Mesangial cell (primary cell): ENCODE measurements at places on chromosomes 2 and 18. TPM values are rescaled to one million over a fixed set of nuclear protein-coding genes. Genes with fewer than 3 reads are reported as not detected.

PTPRM gene
- 37.8 and 97.0 TPM in 2 replicates for total RNA-seq

GAREM2 gene
- total RNA-seq: 2.3 and 3.0 TPM in 2 replicates

MDH1B gene
- 0.49 and 1.4 TPM in 2 replicates for total RNA-seq

OTOS gene
- total RNA-seq: not detected in 2 replicates

SLC23A3 gene
- total RNA-seq: under 0.01 and 0.25 TPM in 2 replicates

BIN1 gene
- total RNA-seq: 146 and 222 TPM in 2 replicates

REG3A gene
- not detected in 2 replicates for total RNA-seq

LIMS2 gene
- total RNA-seq: 4.6 and 13.1 TPM in 2 replicates

ZNF385B gene
- 5.3 TPM in 1 of 2 replicates, not detected in the other for total RNA-seq

ITGAV gene
- 108 and 186 TPM in 2 replicates for total RNA-seq

SERPINB2 gene
- 0.49 TPM in 1 of 2 replicates, not detected in the other for total RNA-seq

HOXD3 gene
- total RNA-seq: 2.6 and 8.9 TPM in 2 replicates

SMAD2 gene
- total RNA-seq: 36.6 and 47.9 TPM in 2 replicates

LMAN2L gene
- 13.1 and 16.3 TPM in 2 replicates for total RNA-seq

SGPP2 gene
- total RNA-seq: 1.8 and 6.6 TPM in 2 replicates

MFF gene
- total RNA-seq: 85.7 and 125 TPM in 2 replicates

KCNJ3 gene
- total RNA-seq: 0.13 and 0.16 TPM in 2 replicates

CD28 gene
- total RNA-seq: not detected in 2 replicates

RBFA gene
- total RNA-seq: 30.0 and 45.0 TPM in 2 replicates

PNKD gene
- total RNA-seq: 49.9 and 87.0 TPM in 2 replicates

KCNG3 gene
- total RNA-seq: under 0.01 TPM in 2 replicates

AOX1 gene
- total RNA-seq: 1.5 and 9.3 TPM in 2 replicates

DHRS9 gene
- total RNA-seq: 0.81 TPM in 1 of 2 replicates, not detected in the other

POTEI gene
- not detected in 2 replicates for total RNA-seq

NAT8 gene
- total RNA-seq: not detected in 2 replicates

RETSAT gene
- 26.2 and 39.8 TPM in 2 replicates for total RNA-seq

ACMSD gene
- total RNA-seq: not detected in 2 replicates

AMMECR1L gene
- total RNA-seq: 11.1 and 15.3 TPM in 2 replicates

IL36RN gene
- not detected in 2 replicates for total RNA-seq

SLC35F5 gene
- 49.4 and 134 TPM in 2 replicates for total RNA-seq

GDF7 gene
- total RNA-seq: not detected in 2 replicates

TMEM17 gene
- total RNA-seq: 1.6 and 2.8 TPM in 2 replicates

CNGA3 gene
- total RNA-seq: not detected in 2 replicates

IAH1 gene
- total RNA-seq: 58.7 and 79.0 TPM in 2 replicates

FBXO11 gene
- total RNA-seq: 19.2 and 28.1 TPM in 2 replicates

NRP2 gene
- 92.4 and 121 TPM in 2 replicates for total RNA-seq
